GM23338 (cell line): ENCODE measurements at places on chromosomes 1 and 21.

DNA sequence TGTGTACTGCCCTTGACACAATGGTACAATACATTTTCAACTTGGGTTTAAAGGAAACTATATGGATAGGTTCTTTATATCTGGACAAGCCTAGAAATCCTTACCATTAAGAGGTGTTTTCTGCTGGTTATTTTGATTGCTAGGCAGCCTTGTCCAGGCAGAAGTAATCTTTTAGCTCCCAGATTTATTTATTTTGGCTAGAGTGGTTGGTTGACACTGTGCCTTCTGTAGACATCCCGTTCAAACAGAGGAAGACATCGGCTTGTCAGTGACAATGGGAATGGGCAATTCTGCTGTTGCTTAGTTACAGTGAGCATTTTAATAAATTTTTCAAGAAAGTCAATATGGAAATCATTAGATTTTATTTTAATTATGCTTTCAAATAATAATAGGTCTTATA lies 138.8 kb downstream of the VPS13D start:
- H3K4me1 ChIP-seq = peaks cover 7% of the 10 kb centered on the region; the same call in 1 of the 2 replicates
- H3K27ac ChIP-seq = no peak overlapping the region
- H3K27me3 ChIP-seq = no peaks in the 10 kb centered on the region
- H3K4me3 ChIP-seq = no peak overlapping the region
- peaks cover 3% of the 10 kb centered on the region; the same call in 1 of the 2 replicates for H3K36me3 ChIP-seq

- H3K27me3 ChIP-seq = no peaks in the 10 kb centered on the region
- no peak overlapping the region for H3K27ac ChIP-seq
- DNase-seq = no peak
- no peak overlapping the region for H3K4me3 ChIP-seq
- no peaks in the 10 kb centered on the region for H3K4me1 ChIP-seq
Measured at GRCh38 chr21:35179990-35180540, 131.0 kb upstream of the RUNX1 start.

DNA sequence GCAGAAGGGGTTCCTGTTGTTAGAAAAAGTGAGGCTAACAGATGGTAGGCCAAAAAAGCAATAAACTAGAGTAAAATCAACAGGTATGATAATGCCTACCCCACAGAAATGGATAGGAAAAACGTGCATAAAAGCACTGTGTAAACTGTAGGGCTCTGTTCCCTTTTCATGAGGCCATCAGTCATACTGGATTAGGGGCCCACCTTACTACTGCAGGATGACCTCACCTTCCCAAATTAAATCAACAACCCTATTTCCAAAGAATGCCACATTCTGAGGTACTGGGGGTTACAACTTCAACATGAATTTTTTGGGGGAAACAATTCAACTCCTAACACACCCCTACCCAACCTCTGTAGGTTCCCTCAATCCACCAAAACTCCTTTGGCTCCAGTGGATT lies 54.9 kb downstream of the KIAA1614 start:
- no peaks in the 10 kb centered on the region for H3K36me3 ChIP-seq
- H3K4me1 ChIP-seq = no peaks in the 10 kb centered on the region
- DNase-seq = no peak
- H3K27ac ChIP-seq = no peak overlapping the region

GRCh38 chr1:204435381-204435831 lies 23.8 kb upstream of the PPP1R15B start:
- no peak overlapping the region for H3K27ac ChIP-seq
- no peak overlapping the region for H3K4me3 ChIP-seq

DNA sequence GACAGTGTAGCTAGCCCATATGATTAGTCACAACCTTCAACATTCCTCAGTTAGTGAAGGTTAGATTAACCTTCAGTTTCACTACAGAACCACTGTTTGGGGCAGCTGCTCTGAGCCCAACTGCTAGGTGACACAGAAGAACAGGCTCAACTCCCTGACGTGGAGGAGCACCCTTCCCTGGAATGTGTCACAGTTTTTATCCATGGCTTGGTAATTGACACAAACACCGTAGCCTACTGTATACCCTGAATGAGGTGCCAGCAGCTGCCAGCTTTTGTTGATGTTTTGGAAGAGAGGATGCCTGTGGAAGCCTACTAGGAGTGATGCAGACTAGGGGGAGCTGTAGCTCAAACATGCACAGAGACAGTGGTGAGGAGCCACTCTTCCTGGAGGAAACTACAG lies 56.6 kb upstream of the CR2 start:
- H3K4me1 ChIP-seq = no peaks in the 10 kb centered on the region
- H3K4me3 ChIP-seq = no peak overlapping the region
- H3K36me3 ChIP-seq = no peaks in the 10 kb centered on the region
- DNase-seq = peak; percentile 49
- no peaks in the 10 kb centered on the region for H3K27me3 ChIP-seq
- no peak overlapping the region for H3K27ac ChIP-seq

GRCh38 chr1:109197158-109198042 lies 16.3 kb upstream of the SARS1 start:
- H3K27ac ChIP-seq = no peak overlapping the region
- no peak for DNase-seq
- no peaks in the 10 kb centered on the region for H3K4me1 ChIP-seq

- no peak overlapping the region for H3K4me3 ChIP-seq
- peak; percentile 33 for DNase-seq
- peaks cover 11% of the 10 kb centered on the region; the same call in 1 of the 2 replicates for H3K36me3 ChIP-seq
Measured at GRCh38 chr1:150484861-150485260, 2.4 kb upstream of the TARS2 start.

- peak overlapping the region; percentile 5; the same call in 1 of the 2 replicates for H3K27ac ChIP-seq
- no peaks in the 10 kb centered on the region for H3K36me3 ChIP-seq
- H3K27me3 ChIP-seq = no peaks in the 10 kb centered on the region
- peaks cover 13% of the 10 kb centered on the region for H3K4me1 ChIP-seq
- DNase-seq = no peak
Measured at GRCh38 chr1:193222056-193222615, 35.7 kb upstream of the B3GALT2 start.

DNA sequence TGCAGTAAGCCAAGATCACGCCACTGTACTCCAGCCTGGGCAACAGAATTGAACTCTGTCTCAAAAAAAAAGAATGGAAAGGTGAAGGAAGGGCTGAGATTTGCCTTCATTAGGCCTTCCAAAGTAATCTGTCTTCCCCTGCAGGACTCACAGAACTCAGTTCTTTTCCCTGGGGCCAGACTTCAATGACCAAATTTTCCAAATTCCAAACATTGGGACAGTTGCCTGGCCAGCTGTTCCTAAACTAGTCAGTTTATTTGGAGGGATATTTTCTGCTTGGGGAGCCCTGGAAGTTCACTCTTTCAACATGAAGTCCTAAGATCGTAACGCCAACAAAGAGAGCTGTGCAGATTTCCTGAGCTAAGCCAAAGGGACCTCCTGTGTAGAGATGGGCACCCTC lies 5.4 kb upstream of the DEDD start:
- no peaks in the 10 kb centered on the region for H3K36me3 ChIP-seq
- peak; percentile 21 for DNase-seq
- no peak overlapping the region for H3K4me3 ChIP-seq

DNA sequence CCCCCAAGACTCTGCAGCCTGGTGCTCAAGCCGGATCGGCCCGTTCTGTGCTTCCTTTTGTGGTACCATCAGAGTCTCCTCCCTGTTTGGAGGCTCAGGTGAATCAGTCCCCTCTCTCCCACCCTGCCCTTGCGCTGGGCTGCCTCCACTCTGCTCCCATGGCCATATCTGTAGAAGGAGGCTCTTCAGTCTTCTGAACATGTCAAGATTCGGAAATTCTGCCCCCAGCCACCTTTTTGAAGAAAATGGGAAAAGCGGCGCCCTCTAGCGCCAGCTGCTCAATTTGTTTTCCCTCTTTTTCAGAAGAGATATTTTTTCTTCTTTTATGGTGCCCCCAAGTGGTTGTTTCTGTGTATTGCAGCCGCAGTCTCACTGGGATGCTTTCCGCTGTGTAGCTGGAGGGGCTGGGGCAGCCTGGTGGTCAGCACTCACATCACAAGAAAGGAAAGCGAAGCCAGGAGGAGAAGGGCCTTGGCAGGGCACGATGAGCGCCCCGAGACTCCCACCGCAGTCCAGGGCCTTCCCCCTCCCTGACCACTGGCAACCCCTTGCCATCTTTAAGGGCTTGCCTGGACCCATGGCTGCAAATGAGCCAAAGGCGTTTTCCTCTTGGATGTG lies 58.4 kb upstream of the CACNA1E start:
- H3K4me3 ChIP-seq = peak overlapping the region; percentile 31; the same call in 1 of the 2 replicates
- no peak overlapping the region for H3K27ac ChIP-seq
- peak; percentile 95 for DNase-seq

DNA sequence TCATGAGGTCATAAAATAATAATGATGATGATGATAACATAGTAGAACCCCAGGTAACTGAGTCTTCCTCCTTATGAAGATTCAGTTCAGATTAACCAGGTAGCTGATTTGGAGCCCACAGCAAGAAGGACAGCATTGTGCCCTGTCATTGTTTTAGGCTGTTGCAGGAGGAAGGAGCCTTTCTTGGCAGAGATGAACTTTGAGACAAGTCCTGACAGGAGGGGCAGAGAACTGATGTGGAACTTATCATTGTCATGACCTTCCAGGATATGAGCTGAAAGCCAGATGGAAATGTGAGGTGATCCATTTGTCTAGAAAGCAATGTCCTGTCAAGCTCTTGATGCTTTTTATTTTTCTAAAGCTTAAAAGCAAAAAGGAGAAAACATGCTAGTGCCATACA lies 132.6 kb upstream of the COA6 start:
- DNase-seq = no peak
- no peaks in the 10 kb centered on the region for H3K36me3 ChIP-seq
- no peak overlapping the region for H3K27ac ChIP-seq
- no peaks in the 10 kb centered on the region for H3K27me3 ChIP-seq
- H3K4me1 ChIP-seq = no peaks in the 10 kb centered on the region

GRCh38 chr21:26965040-26965906 lies 1.6 kb downstream of the ADAMTS5 start:
- peaks cover 63% of the 10 kb centered on the region for H3K27me3 ChIP-seq
- H3K4me3 ChIP-seq = peak overlapping the region; percentile 72
- DNase-seq = peak; percentile 89
- H3K27ac ChIP-seq = no peak overlapping the region
- peaks cover 6% of the 10 kb centered on the region for H3K4me1 ChIP-seq

DNA sequence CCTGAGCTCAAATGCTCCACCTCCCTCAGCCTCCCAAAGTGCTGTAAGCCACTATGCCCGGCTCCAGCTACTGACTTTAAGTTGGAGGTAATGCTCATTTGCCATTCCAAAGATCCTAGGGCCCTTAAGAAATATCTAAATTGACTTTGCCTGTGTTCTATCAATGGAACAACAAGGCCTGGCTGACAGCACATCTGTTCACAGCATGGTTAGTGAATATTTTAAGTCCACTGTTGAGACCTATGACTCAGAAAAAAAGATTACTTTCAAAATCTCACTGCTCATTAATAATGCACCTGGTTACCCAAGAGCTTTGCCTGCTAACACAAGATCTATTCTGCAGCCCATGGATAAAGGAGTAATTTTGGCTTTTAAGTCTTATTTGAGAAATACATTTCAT lies 3.5 kb upstream of the SSX2IP start:
- no peaks in the 10 kb centered on the region for H3K36me3 ChIP-seq
- peaks cover 35% of the 10 kb centered on the region for H3K4me1 ChIP-seq
- no peaks in the 10 kb centered on the region for H3K27me3 ChIP-seq
- no peak for DNase-seq
- no peak overlapping the region for H3K27ac ChIP-seq
- no peak overlapping the region for H3K4me3 ChIP-seq

DNA sequence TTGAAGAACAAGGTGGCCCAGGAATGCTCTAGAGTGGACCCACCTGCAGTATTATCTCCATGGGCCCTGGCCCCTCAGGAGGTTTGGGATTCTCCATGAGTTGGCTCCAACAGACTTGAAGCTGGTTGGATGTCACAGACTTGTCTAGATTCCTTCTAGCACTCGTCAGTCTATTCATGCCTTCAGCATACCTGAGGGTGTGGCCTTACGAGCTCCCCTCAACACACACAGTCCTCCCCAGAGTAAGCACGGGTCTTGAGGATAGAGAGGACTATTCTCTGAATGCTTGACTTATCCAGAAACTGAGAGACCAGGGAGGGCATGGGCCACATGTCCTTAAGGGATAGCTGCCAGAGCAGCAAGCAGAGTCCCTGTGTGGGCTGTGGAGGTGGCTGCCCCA lies 45.9 kb upstream of the COL6A1 start:
- H3K27ac ChIP-seq = no peak overlapping the region
- H3K4me3 ChIP-seq = no peak overlapping the region
- H3K4me1 ChIP-seq = no peaks in the 10 kb centered on the region

- peak overlapping the region; percentile 7; the same call in 1 of the 2 replicates for H3K27ac ChIP-seq
- no peak overlapping the region for H3K4me3 ChIP-seq
- DNase-seq = no peak
- H3K4me1 ChIP-seq = peaks cover 55% of the 10 kb centered on the region
- no peaks in the 10 kb centered on the region for H3K36me3 ChIP-seq
Measured at GRCh38 chr1:8632102-8632501, 185.3 kb downstream of the RERE start.

- DNase-seq = peak; percentile 41
- H3K4me3 ChIP-seq = peak overlapping the region; percentile 31; the same call in 1 of the 2 replicates
- no peak overlapping the region; the same call in 1 of the 2 replicates for H3K27ac ChIP-seq
- no peaks in the 10 kb centered on the region for H3K27me3 ChIP-seq
Measured at GRCh38 chr1:111592389-111593361, 26.9 kb upstream of the RAP1A start.

GRCh38 chr1:9758559-9759121 lies 65.1 kb downstream of the CLSTN1 start:
- H3K27ac ChIP-seq = peak overlapping the region; percentile 63; the same call in 1 of the 2 replicates
- no peaks in the 10 kb centered on the region for H3K36me3 ChIP-seq
- peaks cover 39% of the 10 kb centered on the region for H3K4me1 ChIP-seq
- no peak overlapping the region for H3K4me3 ChIP-seq

GRCh38 chr1:236120721-236121153 lies 21.6 kb upstream of the GPR137B start:
- no peak overlapping the region for H3K27ac ChIP-seq
- H3K4me3 ChIP-seq = no peak overlapping the region
- H3K36me3 ChIP-seq = no peaks in the 10 kb centered on the region
- H3K4me1 ChIP-seq = no peaks in the 10 kb centered on the region
- no peak for DNase-seq

DNA sequence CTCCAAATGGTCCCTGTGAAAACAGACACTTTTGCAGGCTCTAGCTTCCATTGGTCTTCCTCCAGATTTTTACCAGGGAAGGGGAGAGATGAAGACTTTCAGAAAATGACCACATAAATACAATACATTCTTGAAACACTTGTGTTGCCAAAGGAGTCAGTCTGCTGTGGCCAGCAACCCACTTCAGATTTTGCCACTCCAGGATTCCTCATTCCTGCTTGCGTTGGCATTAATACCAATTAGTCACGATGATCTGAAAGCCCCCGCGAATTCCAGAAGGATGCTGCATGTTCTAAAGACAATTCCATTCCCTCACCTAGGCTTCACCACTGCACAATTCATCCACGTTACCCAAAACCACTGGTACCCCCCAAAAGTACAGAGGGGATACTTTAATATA lies 7.9 kb upstream of the BACE2 start:
- no peak overlapping the region for H3K4me3 ChIP-seq
- DNase-seq = no peak
- H3K36me3 ChIP-seq = no peaks in the 10 kb centered on the region
- no peaks in the 10 kb centered on the region for H3K4me1 ChIP-seq
- no peak overlapping the region for H3K27ac ChIP-seq
- H3K27me3 ChIP-seq = peaks cover 3% of the 10 kb centered on the region; the same call in 1 of the 2 replicates
